IPS DF 19.7 (cell line): ENCODE measurements at places on chromosomes 2 and 18.

- no peak for DNase-seq
These were observed 8.0 kb downstream of the KLF7 start for GRCh38 chr2:207157731-207158130.

DNA sequence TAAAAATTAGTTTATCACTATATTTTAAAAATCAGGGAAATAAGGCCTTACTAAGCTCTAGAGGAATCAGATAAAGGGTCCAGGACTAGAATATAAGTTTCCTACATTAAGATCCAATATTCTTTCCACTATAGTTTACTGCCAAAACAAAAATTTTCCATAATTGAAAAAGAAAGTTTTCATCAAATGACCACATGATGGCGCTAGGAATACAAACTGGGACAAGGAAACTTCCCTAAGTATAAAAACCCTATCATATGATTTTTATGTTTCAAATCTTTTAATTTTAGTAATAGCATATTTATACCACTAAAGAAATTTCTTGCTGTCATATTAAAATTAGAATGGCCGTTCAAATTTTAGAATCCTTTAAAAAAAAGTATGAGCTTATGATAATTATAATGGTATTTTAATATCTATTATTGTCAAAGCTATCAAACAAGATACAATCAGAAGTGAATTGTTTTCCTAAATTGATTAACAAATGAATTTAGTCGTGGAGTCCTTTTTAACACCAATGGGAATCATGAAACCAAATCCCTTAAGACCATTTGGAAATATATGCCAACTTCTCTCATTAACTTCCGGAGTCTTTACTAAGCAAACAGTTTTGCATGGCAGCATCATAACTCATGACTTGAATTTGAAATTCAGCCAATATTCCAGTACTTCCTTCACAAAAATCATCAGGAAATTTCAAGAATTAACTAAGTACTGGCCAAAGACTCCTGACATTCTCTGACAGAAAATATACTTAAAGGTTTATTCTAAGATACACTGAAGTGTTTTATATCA is 70.3 kb downstream of the SCN1A start:
- DNase-seq, result no peak

DNA sequence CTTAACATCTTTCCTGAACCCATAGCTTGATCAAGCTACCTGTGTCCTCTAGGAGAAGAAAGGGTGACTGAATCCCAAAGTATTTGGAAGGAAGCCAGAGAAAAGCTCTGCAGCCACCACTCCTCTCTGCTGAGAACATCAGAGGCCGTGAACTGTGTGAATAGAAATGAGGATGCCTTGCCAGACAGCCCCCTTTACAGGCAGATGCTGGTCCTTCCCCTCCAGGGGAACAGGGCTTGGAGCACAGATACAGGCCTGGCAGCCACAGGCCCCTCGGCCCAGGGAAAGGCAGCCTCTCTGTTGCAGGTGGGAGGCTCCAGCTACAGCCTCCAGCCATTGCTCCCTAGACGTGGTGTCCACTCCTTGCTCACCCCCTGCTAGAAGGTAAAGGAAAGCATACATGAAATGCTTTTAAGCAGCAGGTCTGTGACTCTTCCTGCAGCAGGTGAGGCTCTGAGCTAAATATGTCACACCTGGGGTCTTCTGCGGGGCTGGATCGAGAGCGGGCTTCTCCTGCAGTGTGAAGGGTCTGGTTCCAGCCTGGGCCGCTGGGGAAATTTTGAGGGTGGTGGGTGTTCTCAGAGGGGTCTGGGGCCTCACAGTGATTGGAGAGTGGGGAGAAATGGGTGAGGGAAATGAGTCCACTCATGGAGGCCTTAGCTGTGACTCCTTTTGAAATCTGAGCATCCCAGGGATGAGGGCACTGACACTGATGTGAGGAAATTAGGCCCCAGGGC is 234.0 kb downstream of the KLHL29 start:
- no peak for DNase-seq

- no peak for DNase-seq
These were observed 45.7 kb upstream of the NEMP2 start for GRCh38 chr2:190579915-190580846.

GRCh38 chr18:79526468-79527460 is 131.0 kb downstream of the NFATC1 start:
- no peak for DNase-seq

- DNase-seq, result no peak
These were observed 269.7 kb upstream of the THSD7B start for GRCh38 chr2:136495636-136496035.

- DNase-seq, result no peak
These were observed 197.5 kb upstream of the CHAC2 start for GRCh38 chr2:53569957-53570727.

DNA sequence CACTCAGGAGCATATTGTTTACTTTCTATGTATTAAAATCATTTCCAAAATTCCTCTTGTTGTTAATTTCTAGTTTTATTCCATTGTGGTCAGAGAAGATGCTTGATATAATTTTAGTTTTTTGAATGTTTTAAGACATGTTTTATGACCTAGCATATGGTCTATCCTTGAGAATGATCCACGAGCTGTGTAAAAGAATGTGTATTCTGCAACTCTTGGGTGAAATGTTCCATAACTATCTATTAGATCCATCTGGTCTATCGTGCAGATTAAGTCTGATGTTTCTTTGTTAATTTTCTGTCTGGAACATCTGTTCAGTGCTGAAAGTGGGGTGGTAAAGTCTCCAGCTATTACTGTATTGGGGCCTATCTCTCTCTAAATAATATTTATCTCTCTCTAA is 83.3 kb upstream of the EPAS1 start:
- no peak for DNase-seq

GRCh38 chr2:26100384-26100783 is 66.5 kb downstream of the RAB10 start:
- no peak for DNase-seq

DNA sequence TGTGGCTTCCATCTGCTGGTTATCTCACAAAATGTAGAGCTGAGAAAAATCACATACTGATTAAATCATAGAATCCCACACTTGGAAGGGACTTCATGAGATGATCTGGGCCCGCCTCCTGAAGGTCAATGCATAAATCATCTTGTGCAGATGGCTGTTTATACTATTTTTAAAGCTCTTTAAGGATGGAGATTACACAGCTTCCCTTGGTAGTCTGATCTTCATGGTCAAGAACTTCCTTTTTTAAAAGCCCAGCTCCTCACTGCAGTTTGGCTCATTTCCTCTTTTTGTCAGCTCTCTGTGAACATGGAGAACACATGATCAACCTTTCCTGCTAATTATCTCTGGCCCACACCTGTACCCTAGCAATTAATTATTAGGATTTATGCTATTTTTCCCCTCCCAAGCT is 25.9 kb downstream of the GCG start:
- no peak for DNase-seq

DNA sequence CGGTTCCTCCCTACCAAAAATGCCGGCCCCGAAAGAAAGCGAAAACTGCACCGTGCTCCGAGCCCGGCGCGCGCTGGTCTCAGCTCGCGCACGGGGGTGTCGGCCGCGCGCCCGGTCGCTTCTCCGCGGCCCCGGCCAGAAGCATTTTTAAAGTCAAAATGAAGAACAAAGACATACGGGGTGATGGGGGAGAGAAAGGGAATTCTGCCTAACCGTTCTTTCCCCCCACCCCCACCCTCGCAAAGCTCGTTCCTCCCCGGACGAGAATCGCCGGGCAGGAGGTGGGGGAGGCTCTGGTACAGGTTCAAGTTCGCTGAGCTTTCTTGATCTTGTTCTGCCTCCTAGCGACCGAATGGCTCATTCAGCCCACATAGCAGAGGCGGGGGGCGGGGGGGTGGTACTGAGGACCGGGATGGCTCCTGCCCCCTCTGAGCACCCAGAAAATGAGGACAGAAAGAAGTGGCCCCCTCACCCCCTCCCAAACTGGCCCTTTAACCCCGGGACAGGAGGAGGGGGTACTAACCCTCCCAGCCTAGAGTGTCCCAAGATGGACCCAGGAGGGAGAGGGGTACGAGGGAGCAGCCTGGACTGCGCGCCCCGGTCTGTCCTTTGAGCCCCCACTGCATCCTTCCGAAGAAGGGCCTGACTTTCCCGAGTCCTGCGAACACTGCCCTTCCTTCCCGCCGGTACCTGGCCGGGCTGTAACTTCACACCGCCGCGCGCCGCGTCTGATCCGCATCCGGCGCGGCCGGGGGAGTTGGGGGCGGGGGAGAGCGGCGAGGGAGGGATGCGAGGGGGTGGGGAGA is 3.1 kb downstream of the BCL11A start:
- no peak for DNase-seq

GRCh38 chr18:10241579-10241978 is 212.9 kb upstream of the APCDD1 start:
- no peak for DNase-seq

DNA sequence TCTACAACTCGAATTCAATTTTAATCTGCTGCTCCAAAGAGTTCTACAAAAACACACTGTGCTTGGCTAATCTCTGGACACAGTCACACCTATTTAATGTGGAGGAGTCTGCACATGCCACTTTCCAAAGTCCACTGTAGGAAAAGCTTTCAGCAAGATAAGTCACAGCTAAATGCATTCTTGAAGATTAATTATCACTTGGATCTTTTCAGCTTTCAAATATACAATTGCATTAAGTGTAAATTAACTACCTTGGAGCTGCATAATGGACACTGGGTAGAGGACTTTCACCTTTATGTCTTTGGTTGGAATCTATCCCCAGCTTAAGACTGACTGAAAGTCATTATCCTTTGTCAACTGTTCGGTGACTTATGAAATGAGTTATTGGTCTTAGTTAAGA is 565.1 kb downstream of the PIK3C3 start:
- no peak for DNase-seq

DNA sequence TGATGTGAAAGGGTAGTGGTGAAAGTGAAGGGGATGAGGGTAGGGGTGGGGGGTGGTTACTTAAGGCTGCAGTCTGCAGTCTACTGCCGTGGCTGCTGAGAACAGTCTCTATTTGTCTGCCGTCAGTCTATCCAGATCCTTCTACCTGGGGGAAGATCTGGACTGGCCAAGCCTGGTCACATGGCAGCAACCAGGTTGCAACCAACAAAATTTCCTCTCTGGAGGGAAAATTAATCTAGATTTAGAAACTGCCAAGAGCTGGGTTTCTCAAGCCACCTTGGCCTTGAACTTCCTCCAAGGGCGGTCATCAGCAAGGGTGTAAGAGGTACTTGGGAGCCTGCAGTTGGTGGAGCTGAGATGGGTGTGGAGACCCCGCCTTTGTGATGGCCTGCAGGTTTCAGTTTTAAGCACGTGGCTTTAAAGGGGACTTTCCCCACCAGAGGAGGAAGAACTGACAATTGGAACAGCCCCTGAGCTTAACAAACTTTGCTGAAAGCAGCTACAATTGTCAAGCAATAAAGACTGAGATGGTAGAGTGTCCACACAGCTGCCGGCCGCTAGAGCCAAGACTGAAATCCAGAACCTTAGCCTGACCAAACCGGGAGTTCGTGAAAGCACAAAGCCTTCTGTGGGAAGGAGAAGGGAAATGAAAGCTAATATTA is 31.4 kb upstream of the KCMF1 start:
- no peak for DNase-seq
